Stimulated activated CD4-positive, alpha-beta T cell treated with anti-CD3 and anti-CD28 coated beads, Interleukin-1b, Interleukin-23, amount 100 ng/mL, for 48 hours (primary cell): ENCODE measurements at places on chromosomes 12 and 14.
A peak's percentile ranks its signal among the peaks of the same experiment; 100 is the strongest.

DNA sequence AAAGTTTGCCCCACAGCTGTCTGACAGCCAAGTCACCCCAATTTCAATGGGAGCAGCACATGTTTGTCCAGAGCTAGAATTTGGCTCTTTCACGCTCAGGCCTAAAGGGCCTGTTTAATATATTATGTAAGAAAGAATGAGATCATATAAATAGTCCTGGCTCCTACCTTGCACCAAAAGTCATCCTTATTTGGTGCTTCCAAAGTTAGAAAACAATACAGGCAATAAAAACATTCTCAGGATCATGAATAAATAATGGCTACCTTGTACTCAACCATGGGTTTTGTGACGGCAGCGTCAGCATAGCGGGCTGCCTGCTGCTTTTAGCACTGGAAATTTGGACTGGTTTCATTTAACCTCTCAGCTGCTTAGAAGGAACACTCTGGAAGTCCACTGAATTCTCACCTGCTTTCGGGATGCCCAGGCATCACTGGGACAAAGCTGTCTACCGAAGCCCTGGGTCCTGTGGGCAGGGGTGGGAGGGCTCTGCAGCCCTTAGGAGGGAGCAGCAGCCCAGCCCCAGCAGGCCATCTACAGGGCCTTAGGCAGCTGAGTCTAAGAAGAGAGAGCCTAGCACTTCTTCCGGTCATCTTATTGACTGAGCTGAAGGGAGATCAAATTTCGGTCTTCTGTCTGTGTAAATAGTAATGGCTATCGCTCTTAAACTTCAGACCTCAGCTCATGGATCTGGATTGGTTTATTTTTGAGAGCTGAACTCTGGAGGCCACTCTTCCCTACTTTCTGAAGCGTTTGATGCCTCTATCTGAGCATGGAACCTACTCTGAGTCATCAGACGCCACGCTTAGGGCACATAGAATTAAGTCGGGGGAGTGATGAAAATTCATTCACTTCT lies 106.5 kb downstream of the SAMD4A start:
- DNase-seq = no peak

- no peak for DNase-seq
These were observed 34.5 kb upstream of the ARID2 start for GRCh38 chr12:45695035-45695434.

DNA sequence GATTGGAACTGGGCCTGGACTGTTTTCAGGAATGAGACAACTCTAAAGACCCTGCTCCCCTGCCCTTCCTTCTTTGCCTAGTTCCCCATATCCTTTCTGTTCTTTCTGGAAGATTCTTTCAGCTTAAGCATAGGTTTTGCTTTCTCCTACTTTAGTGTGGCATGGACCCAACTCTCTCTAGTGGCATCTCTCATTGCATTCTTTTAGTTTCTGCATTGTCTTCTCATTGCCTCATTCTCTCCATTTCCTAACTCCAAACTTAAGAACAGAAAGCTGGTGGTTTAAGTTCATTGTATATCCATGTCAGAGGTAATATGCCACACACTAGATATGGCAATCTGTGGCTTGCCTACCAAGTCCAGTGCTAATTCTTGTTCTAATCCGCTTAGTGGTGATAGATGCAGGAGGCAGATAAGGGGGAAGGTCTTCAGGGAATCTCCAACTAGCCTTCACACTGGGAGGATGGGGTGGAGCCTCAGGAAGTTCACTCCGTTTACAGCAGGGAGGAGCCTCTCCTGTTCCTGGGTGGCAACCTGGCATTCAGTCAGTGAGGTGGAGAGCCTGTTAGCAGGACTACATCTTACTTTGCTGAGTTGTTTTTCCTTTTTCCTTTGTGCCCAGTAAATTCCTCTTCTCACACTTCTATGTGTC lies 165.1 kb upstream of the LMNTD1 start:
- DNase-seq = no peak

DNA sequence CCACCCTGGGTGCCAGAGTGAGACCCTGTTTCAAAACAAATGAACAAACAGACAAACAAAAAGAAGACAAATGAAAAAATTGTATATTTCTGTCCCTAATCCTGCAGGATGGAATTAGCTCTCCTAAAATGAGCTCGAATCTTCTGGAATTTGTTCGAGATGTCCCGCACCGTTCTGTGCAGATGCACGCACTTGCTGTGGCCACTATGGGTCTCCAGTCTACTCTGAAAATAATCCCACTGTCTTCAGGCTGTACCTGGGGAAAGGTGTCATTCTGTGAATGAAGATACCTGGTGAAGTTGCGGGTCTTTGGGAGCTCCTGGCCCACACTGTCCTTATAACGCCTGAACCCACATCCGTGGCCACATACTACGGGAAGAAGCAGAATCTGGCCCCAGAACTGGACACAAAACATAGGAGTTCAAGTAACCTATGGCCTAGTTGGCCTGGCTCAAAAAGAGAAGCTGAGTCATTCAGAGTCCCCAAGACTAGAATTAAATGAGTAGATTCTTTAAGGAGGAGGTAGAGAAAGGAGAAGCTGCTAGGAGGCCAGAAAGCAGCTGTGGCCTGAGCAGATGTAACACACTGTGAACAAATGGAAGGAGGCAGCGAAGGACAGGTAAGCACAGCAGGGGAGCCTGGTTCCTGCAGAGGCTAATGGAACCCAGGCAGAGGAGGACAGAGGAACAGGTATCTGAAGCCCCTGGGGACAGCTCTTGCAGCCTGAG lies 108.6 kb downstream of the FOXN3 start:
- no peak for DNase-seq

DNA sequence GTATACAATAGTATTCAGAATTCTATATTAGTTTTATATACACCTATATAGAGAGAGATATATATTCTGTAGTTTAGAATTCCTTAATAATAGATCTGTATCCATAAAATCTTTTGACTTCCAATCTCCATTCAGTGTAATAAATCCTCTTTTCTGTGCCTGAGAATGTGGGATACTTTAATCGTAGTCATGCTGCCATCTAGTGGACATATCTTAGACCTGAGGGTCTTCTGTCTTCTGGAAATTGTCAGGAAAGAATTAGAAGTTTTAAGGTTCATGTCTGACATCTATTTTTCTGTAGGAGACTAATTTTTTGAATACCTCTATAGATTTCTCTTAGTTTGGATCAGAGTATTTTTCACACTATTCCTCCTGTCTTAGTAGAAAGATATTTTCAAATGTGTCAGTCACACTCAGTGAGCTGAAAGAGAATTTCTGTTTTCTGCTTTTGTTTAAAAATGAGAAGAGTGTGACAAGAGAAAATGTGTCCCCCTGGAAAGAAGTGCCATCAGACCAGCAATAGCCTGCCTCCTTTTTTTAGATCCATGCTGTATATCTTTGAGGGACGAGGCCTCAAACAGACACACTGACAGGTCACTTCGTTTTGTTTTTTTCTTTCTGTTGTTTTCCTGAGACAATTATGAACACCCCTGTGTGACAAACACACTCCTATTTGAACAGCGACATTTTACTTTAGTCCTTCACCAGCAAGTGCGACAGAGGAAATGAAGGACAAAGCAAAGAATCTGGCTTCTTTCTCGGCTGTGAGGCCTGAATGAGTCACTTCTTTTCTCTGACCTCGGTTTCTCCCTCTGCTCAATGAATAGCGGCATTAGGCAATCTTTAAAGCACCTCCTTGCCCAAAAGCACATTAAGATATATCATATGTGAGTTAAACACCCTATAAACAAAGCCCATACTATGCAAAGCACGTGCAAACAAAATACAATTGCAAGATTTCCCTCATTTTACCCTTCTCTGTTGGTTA lies 96.3 kb downstream of the GALC start:
- DNase-seq = no peak

DNA sequence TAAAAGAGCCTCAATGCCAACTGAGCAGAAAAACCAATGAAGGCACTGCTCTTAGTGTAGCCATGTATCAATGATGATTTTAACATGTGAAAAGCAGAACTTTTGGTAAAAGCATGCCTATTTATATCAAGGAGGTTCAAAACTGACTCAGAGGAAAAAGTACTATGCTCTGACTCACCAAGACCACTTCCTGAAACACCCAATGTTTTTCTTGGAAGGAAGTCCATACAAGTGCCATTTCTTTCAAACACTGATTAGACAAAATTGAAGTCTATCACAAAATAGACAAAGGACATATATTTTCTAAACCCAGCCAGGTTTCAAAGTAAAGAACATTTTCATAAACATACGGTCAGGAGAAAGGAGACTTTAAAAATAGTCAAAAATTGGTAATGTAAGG lies 88.6 kb downstream of the EPS8 start:
- DNase-seq = no peak

- DNase-seq = peak; percentile 10
These were observed 98.0 kb upstream of the RTL1 start for GRCh38 chr14:101001311-101002069.

DNA sequence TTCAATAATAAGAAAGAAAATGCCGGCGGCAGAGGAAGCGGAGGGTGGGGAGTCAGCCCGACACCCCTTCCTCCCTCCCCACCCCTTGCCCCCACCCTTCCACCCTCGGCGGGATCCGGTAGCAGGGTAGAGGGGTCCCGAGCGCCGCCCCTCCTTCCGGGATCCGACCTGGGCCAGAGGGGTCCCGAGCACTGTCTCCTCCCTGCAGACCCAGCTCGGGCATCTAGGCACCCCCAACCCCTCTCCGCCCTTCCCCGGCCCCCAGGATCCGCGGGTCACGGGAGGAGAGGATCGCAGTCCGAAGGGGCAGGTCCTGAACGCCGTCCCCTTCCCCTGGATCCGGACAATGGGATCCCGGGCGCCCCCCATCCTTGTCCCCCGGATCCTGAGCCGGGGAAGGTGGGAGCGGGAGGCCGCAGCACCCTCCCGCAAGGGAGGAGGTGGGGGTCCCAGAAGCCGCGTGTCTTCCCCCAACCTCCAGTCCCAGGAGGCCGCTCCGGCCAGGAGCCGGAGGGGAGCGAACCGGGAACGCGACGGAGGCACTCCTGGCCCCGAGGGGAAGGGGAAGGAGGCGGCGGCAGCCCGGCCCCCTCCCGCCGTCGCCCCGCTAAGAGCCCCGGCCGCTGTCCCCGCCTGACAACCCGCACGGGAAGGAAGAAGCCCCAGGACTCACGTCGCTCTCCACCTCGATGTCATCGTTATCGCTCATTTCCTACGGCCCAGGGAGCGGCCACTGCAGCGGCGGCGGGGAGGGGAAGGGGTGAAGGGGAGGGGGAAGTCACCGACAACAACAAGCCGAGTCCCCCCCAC lies 481 bp downstream of the MAX start:
- peak; percentile 18 for DNase-seq

DNA sequence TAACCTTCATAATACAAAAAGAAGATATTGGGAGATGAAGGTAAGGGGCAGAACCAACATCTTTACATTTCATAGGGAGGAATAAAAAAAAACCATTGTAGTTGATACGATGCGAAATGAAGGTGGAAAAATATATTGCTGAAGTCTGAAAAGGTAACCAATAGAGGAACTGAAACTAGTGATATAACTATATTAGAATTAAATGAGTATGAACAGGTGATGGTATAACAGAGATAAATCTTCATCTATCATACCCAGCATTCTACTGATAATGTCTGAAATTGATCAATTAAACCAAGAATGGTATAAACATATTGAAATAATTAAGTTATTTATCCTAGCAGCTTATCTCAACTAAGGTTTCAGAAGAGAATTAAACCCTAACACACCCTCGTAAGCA lies 332.1 kb downstream of the NELL2 start:
- DNase-seq = no peak

GRCh38 chr14:84017495-84017894 lies 1512.4 kb upstream of the FLRT2 start:
- DNase-seq = no peak

GRCh38 chr12:701896-702539 lies 38.8 kb upstream of the NINJ2 start:
- DNase-seq = no peak

- DNase-seq = no peak
These were observed 27.6 kb downstream of the IFNG start for GRCh38 chr12:68131867-68132414.

DNA sequence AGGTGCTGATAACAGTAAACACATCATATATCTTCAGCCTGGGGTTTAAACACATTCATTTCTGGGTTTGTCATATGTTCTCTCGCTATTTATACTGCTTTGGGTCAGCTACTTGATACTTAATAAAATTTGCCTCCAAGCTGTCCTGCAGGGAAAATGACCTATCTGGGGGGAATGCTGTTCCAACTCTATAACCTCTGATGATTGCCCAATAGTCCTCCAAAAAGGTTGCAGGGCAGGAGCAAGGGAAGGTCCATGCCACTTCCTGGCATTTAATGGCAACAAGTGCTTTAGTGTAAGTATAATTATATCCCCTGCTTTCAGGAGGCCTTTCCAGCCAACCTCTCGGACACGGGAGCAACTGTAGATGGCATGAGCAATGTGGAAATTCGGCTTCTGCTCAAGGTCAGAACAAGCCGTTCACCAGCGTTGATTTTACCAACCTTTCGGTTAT lies 198.0 kb upstream of the EEA1 start:
- no peak for DNase-seq

- peak; percentile 18 for DNase-seq
These were observed 97.6 kb upstream of the SLC38A2 start for GRCh38 chr12:46470036-46470627.

DNA sequence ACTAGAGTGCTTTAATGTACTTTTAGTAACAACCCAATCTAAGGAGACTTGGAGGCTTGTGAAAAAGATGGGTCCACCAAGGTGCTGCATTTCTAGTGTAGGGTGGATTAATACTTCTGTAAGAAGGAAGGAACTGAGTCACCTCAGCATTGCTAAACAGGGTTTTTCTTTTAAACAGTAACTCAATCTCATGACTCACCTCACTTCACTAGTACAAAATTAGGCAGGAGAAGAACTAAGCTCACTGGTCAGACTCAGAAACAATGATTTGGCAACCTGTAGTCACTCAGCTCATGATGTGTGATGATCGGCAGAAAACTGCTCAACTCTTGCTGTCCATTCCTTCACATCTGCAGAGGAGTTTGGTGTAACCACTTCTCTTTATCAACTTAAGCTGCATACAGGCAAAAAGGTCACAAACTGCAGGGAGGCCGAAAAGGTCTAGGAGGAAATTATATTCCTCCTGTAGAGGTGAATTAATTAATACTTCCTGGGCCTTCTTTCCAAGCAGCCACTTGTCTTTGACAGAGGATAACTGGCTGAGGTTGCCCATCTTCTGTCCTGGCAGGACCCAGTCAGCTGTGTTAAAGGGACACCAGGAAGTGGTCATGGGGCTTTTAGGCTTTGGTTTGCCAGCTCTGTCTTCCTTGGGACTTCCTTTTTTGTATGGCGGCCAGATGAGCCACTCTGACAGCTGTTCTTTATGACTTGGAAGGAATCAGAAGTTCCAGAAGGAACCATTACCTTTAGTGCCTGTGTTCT lies 466.9 kb downstream of the FUT8 start:
- DNase-seq = no peak

- DNase-seq = peak; percentile 45
These were observed 43.7 kb downstream of the DDX11 start for GRCh38 chr12:31117203-31118011.

GRCh38 chr14:52949711-52950409 lies 990 bp downstream of the FERMT2 start:
- no peak for DNase-seq

DNA sequence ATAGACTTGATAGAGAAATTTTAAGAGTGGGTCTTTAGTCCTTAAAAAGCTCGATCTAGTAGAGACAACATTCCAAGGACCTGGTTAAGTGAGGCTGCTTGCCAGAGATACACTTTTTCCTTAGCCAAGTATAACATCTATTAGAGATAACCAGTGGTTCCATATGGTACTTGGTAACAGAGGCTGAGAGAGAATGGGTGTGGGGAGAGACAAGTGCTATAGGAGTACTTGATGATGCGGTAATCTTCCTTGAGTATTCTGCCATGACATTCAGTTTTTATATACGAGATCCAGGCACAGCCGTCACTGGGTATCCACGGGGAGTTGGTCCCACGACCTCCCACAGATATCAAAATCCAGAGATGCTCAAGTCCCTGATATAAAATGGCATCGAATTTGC lies 77.4 kb upstream of the REP15 start:
- DNase-seq = no peak
